ENCODE measurements at places on chromosomes 4 and X.

DNA sequence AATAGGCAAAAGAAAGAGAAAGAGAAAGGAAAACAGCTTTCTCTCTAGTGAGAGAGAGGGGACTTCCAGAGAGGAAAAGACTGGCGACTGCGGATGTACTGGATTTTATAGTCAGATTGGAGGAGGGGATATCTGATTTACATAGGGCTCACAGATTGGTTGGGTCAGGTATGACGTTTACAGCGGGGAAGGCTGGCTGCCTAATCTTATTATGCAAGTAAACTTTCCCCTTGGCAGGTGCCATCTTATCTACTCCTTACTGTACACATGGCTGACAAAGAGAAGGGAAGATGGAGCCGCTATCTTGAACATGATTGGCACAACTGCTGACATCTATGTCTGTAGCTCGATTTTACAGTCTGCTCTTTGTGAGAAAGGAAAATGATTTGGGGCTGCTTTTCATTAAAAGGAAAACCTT is 25.4 kb downstream of the RBPJ start:
- DNase-seq, result no peak

- DNase-seq, result no peak
Measured at GRCh38 chr4:121330180-121330665, 50.6 kb downstream of the QRFPR start.

DNA sequence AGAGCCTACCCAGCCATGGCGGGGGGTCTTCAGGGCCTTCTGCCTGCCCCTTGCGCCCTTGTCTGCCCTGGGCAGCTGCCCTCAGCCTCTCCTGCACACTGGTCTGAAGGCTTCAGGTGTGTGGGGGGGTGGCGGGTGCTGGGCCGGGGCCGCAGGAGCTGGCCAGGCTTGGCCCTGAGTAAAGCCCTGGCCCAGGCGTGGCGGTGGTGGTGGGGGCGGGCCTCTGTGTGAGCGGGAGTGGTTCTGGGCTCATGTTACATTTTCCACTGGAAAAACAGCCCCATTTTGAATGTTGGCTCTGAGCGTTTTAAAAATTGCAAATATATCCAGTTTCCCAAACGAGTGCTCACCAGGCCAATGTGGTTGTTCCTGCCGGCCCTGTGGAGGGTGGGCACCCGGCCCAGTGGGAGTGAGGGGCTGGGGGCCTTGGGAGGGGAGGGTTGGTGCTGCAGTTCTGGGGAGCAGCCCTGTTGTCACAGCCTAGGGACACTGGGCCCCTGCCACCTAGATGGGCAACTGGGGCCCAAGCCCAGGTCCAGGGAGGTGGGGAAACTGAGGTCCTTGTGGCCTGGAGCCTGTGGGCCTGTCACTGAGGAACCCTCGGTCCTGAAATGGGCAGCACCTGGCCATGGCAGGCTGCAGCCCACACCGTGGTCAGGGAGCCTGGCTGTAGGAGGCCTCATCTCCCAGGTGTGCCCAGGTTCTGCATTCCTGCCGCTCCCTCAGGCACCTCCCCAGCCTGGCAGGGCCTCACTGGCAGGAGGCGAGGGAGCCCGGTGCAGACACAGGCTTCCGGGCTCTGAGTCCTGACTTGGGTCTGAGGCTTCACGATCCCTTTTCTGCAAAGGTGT is 28.3 kb downstream of the FGFRL1 start:
- DNase-seq, result no peak

DNA sequence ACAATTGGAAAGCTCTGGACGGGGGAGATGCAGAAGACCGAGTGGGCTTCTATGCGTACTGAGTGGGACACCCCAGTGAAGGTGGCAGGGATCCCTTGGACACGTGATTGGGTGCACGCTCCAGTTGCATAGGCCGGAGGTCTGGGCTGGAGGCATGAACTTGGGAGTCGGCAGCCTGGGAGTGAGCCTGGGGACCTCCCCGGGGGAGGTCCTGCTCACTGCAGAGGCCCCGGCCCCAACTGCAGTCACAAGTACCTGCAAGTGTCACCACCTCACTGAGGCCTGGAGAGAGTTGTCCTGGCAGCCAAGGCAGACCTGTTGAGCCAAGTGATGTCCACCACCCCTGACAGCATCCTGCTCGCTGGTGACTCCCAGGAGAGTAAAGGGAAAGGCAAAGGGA is 49.3 kb upstream of the HMX1 start:
- no peak for DNase-seq

- no peak for DNase-seq
Measured at GRCh38 chrX:94515009-94515408, 841.0 kb downstream of the FAM133A start.

DNA sequence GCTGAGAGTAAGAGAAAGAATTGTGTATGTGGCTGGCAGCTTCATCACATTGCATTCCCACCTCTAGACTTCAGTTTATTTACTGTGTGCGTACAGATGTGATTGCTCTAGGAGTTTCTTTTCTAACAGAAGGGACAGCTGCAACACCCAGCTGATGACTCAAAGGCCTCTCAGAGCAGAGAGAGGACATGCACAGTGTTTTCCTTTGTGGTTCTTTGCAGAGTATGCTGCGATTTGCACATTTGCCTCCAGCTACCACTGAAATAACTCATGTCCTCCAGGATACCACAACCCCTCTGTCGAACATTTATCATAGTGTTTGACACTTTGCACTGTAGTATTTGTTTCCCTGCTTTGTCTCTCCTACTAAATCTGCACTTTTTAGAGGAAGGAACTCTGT is 294.1 kb downstream of the STIM2 start:
- DNase-seq, result no peak

DNA sequence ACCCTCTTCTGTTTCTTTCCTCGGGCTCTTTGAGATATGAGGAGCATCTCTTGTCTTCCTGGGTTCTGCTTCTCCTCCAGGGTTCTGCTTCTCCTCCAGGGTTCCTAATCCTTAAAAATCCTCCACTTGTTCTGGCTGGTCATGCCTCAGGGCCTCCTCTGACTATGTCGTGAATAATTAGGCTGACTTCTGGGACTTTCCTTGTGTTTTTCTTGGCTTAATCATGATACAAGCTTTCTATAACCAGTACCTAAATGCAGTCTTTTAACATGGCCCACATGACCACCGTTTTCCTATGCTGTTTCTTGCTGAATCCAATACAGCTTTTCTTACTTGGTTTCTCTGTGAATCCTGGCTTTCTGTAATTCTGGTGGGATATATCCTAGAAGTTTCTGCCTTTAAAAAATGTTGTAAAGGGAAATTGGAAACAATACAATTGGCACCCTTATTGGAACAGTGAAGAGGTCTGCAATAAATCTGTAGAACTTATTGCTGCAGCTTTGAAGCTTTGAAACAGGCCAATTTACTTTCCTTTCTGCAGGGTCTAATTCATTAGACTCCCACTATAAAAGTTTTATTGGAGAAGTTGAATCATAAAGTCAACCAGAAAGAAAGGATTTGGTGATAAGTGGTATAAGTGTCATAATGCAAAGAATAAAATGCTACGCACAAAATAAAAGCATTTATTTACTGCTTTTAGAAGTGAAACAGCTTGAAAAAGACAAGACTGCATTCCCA is 213.1 kb downstream of the UGT8 start:
- DNase-seq, result no peak

- peak; percentile 88 for DNase-seq
Measured at GRCh38 chr4:103019308-103020124, at the start of gene SLC9B1. Gene SLC9B1, minus strand, starts transcription at chr4:103019705. Its CDS starts 27,994 bp downstream, at chr4:102991711.

- DNase-seq, result no peak
Measured at GRCh38 chr4:151206241-151207005, 70.5 kb upstream of the PRSS48 start.

Measured in activated CD8-positive, alpha-beta memory T cell treated with anti-CD3 and anti-CD28 coated beads for 1 hour (primary cell).